ENCODE measurements at places on chromosomes 5 and 9.

DNA sequence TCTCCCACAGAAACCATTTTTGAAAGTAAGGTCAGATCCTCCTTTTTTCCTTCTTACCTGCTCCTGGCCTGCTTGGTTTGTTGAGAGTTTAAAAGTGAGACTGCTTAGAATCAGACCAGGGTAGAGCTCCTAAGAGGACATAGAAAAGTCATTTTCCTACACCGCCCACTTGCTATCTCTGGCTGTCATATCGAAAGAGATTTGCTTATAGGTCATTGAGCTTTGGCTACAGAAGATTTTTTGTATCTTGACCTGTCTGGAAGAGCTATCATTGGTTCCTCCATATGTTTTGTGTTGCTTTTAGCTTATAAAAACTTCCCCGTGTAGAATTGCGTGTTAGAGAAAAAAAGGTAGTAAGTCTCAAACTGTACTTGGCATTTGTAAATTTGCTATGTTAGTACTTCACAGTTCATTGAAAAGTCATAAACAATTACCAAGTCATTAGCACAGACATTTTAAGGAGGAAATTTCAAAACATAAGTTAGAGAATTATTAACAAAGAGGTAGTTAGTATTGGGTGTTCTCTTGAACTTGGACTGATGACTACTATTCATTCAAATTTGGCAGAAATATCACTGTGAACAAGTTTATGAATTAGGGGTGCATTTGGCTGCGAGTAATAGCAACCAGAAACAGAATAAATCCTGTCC is 96.6 kb downstream of the MAN2A1 start:
- no peak for DNase-seq

GRCh38 chr5:10672146-10673016 is 88.7 kb downstream of the DAP start:
- DNase-seq = no peak

DNA sequence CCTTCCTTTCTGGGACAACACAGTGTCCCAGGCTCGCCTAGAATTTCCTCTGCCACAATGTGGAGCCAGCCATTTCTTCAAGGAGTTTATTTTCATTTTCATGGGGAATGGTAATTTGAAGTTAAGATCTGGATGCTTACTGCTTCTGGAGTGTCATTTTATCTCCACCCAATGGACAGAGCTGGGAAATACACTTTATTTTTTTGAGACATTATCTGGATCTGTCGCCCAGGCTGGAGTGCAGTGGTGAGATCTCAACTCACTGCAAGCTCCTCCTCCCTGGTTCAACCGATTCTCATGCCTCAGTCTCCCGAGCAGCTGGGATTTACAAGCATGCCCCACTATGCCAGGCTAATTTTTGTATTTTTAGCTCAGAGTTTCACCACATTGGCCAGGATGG is 12.7 kb upstream of the THG1L start:
- DNase-seq = no peak

DNA sequence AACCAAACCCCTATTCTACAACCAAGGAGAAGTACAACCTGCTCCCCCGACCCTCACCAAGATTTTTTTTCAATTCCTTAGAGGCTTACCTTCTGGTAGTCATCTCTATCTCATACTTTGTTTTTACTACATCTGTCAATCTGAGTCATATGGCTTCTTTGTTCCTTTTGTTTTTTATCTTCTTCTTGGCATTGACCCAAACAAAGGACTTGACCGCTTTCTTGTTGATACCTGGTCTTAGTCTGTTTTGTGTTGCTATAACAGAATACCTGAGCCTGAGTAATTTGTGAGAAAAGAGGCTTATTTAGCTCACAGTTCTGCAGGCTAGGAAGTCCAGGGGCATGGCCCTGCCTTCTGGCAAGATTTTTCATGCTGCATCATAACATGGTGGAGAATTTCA is 352.7 kb downstream of the MLLT3 start:
- no peak for DNase-seq

DNA sequence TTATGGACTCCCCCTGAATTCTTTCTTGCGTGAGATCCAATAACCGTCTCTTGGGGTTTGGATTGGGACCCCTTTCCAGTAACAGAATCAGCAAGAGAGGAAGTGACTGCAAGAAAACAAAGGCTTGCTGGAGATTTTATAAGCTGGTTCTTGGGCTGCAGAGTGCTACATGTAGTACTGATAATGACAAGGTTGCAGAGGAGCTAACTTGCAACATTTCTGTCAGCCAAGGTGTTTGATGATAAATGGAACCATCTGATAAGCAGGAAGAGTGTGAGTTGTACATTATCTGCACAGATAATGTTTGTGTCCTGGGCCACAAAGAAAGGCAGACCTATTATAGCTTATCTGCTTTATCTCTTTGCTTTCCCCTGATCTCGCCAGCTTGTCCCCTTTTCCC is 37.1 kb downstream of the DNAJB5 start:
- DNase-seq = no peak

DNA sequence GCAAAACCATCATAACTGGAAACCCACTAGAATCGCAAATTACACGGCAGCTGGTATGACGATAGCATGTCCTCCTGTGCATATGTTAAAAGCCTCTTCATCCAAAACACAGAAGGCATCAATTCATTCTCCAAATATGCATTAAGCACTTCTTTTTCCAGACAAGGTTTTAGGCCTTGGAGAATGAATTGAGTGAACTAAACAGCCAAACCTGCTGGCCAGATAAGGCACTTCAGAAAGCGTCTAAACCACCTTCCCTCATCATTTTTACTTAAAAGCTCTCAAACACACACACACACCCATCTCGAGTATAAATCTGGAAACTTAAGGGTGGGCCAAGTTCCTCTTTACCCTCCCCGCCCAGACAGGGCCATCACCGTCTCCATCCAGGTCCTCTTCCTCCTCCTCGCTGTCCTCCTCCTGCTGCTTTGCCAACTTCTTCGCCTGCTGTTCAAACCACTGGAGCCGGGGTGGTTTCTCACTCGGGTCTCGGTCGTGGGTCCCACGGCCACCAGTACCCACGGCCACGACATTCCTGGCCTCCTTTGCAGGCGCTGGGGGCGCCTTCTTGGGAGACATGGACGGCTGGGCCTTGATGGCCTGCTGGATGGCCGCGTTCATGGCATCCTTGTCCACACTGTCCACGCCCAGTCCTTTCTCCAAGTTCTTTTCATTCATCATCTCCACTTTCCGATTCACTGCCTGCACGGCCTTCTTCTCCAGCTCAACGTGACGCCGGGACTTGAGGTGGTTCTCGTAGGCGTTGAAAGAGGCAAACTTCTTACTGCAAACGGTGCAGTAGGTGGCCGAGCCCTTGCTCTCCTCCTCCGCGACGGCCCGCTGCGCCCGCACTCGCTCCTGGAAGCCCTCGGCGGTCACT is 696 bp downstream of the ZNF622 start:
- DNase-seq = no peak

- peak; percentile 12 for DNase-seq
These were observed 269.1 kb downstream of the FANCC start for GRCh38 chr9:95048225-95049087.

- no peak for DNase-seq
These were observed 100.3 kb downstream of the GCNT1 start for GRCh38 chr9:76559286-76559685.

GRCh38 chr9:9949978-9950377 is 662.8 kb downstream of the PTPRD start:
- no peak for DNase-seq

GRCh38 chr9:117952581-117952980 is 248.4 kb downstream of the TLR4 start:
- no peak for DNase-seq

- DNase-seq = no peak
These were observed 204.8 kb upstream of the MEF2C start for GRCh38 chr5:89087551-89088318.

DNA sequence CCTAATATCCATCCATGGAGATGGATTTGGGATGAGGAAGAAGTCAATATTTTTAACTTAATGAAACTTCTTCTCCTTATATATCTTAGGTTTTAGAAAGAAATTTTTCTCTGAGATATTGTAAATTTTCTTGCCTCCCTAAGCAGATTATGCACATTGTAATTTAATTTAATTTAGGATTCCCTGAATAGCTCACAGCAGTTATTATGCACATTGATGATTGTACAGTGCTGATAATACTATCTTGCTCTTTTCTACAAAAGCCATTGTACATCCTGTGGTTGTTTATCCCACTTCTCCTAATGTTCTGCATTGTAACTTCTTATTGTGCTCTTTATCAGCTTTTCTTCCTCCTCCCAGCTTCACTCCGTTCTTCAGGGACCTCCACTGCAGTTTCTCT is 410.4 kb upstream of the WWC1 start:
- no peak for DNase-seq

- no peak for DNase-seq
These were observed 62.0 kb downstream of the DROSHA start for GRCh38 chr5:31469886-31470285.

DNA sequence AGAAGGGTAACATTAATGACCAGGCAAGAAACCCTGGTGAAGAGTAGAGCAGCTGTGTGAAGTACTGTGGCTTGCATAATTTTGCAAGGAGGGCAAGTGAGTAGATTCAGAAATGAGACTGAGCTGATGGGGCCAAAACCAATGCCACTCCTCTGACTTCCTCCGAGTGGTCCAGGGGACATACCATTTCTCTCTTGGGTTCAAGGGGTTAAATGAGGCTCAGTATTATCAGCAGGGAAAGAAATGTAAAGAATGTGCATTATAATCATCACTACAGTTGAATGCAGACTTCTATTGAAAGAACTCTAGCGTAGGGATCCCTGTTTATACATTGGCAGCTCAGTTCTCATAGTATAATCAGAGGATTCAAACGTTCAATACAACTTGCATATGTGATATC is 9.9 kb downstream of the POLR3G start:
- no peak for DNase-seq

GRCh38 chr5:168085261-168086031 is 206.0 kb upstream of the WWC1 start:
- no peak for DNase-seq

DNA sequence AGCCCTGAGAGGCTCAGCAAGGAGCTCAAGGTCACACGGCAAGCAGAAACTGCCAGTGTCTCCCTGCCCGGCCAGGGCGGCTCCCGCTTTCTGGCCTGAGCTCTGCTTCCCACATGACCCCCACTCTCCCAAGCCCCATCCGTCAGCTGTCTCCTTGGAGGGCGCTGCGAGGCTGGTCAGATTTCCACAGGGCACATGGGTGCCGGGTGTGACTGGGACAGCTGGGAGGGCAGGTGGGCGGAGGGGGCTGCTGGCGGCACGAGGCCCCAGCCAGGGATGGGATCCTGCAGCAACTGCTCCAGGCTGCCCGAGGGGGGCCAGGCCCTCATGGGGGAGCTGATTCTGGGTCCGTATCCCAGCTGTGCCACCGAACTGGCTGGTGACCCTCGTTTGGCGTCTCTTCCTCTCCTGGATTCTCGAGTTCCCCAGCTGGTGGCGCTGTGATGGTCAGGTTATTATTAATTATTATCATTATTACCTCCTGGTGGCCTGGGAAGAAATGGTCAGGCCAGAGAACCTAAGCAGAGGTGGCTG is 12.9 kb upstream of the WDR38 start:
- DNase-seq = no peak

DNA sequence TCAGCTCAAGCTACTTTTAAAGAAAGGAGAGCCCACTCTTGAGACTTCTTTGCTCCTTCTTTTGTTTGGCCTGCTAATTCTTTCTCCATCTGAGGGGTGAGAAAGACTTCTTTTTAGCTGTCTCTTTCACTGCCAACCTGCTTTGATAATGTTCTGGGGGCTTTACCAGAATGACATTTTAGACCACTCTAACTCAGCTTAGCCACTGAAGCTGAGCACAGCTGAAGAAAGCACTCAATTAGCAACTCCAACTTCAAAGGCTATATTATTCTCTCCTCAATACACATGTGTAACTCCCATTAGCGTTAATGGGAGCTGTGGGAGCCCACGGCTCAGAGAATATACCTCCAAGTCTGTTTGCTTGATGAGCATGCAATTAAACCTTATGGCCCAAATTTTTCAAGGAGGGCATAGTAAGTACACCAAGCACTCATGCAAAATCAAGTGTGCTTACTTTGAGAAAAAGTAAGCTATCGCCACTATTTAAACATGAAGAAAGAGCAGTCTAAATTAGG is 815.4 kb upstream of the DMAC1 start:
- DNase-seq = no peak

DNA sequence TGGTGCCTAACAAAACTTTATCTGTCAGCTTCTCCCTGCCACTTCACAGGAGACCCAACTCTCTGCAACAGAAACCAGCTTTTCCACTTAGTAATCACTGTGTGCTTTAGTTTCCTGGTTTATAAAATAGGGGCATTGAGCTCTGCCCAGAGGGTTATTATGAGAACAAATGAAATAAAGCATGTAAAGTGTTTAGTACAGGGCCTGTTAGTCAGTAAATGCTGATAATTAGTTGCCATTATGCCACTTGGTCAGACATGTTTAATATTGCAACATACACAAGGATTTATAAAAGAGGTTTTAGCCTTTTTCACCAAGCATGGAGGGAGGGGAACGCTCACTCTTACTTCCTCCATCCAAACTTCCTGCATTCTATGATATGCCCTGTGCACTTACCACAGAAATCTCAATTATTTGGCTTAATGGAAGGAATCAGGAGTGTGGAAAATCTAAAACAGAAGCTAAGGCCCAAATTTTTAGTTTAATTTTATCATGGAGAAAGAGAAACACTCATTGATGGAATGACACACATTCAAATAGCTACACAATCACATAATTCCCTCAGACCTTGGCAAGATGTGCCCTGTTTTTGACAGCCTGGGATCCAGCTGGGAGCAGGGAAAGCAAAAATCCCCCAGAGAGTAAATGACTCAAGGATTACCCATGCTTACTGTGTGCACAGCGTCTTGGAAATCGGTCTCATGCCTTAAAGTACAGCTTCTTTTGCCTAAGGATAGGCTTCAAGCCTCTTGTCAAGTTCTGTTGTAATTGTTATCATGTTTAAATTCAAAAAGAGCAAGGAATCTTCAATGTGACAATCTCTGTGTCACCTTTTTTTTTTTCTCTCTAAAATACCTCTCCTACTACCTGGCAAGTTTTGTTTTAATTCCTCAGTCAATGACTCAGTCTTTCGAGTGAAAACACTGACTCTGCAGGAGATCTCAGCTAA is 34.0 kb downstream of the ZNF474 start:
- peak; percentile 79 for DNase-seq

DNA sequence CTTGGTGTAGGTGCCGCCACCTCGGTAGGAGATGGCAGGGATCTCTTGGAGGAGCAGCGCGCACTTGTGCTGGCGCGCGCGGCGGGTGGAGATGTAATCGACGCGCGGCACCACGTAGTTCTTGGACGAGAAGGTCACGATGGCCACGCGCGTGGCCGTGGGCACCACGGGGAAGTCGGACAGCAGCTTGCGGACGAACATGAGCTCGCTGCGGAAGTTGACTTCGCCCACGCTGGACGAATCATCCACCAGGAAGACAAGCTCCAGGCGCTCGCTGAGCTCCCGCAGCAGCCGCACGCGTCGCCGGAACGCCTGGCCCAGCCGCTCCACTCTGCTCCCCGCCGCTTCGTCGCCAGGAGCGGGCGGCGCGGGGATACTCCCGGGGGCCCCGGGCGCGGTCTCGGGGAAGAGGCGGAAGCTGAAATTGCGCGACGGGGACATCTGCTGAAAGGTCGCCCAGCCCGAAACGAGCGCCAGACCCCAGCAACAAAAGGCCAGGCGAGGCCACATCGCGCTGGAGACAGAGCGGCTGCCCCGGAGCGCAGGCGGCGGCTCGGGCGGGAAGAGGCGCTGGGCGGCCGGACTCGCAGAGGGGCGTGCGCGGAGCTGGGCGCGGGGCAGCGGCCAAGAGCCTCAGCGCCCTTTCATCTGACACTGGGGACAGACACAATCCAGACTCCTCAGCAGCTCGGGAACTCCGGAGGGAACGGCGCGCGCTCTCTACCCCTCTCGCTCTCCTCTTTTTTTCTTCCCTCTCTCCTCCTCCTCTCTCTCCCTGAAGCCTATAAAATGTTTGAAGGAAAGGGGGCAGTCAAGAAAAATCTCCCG is at the start of gene SVEP1:
Gene SVEP1, minus strand, starts transcription at position 708 of the 828 bp plus-strand sequence. Its CDS starts 198 bp downstream, at position 510.
- no peak for DNase-seq

- peak; percentile 19 for DNase-seq
These were observed 46.2 kb downstream of the PCA3 start for GRCh38 chr9:76810377-76810957.

All from NCI-H1048 (cell line).